Naive thymus-derived CD8-positive, alpha-beta T cell (primary cell): ENCODE measurements at places on chromosomes 12 and 14. TPM values are rescaled to one million over a fixed set of nuclear protein-coding genes. Genes with fewer than 3 reads are reported as not detected.
A peak's percentile ranks its signal among the peaks of the same experiment; 100 is the strongest.

WIF1 gene
- polyA plus RNA-seq = not detected

GRCh38 chr14:105062048-105062433 lies 3.2 kb downstream of the GPR132 start:
- H3K36me3 ChIP-seq = no peaks in the 10 kb centered on the region
- DNase-seq = no peak
- peak overlapping the region; percentile 95 for H3K27ac ChIP-seq
- H3K4me3 ChIP-seq = peak overlapping the region; percentile 92

DNA sequence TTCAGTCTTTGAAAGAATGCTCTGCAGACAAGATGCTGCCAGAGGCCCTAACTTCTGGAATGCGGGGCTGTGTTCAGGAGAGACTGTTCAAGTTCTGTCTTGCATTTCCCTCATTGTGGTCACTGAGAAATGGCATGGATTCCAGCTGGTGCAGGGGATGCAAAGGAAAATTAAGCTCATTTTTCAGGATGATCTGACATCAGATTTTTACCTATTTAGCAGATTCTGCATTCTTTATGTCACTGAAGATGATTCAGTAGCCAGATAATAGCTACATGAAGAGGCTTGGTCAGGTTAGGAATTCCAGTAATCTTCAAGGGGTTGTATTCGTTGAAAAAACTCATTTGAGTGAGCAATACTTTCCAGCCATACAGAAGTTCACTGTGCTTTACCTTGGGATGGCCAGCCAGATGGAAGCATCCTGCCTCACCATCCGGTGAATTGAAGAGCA lies 16.1 kb upstream of the MFAP5 start:
- DNase-seq = no peak
- peaks cover 9% of the 10 kb centered on the region for H3K4me1 ChIP-seq
- H3K27ac ChIP-seq = no peak overlapping the region
- no peaks in the 10 kb centered on the region for H3K27me3 ChIP-seq

- no peaks in the 10 kb centered on the region for H3K27me3 ChIP-seq
- H3K4me3 ChIP-seq = peak overlapping the region; percentile 5
- H3K4me1 ChIP-seq = peaks cover 27% of the 10 kb centered on the region
- peaks cover 3% of the 10 kb centered on the region for H3K36me3 ChIP-seq
- peak overlapping the region; percentile 33 for H3K27ac ChIP-seq
- DNase-seq = peak; percentile 47
Measured at GRCh38 chr12:8127138-8127537, 3.7 kb downstream of the CLEC4A start.

DNA sequence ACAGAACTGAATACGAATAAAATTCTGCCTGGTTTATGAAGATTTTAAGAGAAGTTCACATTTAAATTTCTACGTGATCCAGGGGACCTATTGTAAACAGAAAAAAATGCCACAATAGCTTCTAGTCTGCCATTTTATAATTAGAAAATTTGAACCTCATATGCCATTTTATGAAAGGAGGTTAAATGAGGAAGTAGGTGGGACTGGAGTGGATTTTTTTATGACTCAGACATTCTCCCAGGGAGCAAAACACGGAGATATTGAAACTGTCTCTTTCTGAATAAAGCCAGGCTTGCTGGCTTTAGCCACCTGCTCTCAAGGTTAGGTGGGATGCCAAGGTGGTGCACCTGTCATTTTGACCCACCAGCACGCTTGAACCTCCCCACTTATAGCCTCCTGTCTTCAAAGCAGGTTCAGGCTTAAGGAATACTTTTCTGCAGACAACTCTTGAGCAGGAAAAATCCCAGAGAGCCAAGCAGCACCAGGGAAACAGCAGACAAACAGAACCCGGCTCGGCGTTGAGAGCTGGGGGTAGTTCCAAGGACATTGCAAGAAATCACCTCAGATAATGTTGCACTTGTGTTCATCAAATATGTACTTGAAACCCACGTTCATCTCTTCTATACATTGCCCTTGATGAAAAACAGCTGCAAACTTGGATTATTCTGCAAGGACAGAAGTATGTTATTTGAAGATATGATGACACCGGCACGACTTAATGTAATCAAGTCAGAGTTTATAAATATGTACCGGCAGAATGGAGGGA lies 203.7 kb downstream of the PPM1H start:
- no peaks in the 10 kb centered on the region for H3K27me3 ChIP-seq
- H3K4me3 ChIP-seq = no peak overlapping the region
- peaks cover 3% of the 10 kb centered on the region for H3K4me1 ChIP-seq
- DNase-seq = no peak
- H3K36me3 ChIP-seq = no peaks in the 10 kb centered on the region

GRCh38 chr12:86744547-86745212 lies 488.5 kb upstream of the MGAT4C start:
- no peaks in the 10 kb centered on the region for H3K4me1 ChIP-seq
- H3K4me3 ChIP-seq = no peak overlapping the region
- no peaks in the 10 kb centered on the region for H3K36me3 ChIP-seq
- DNase-seq = no peak

ADCY6 gene
- not detected for polyA plus RNA-seq

SLC25A21 gene
- polyA plus RNA-seq = not detected

SLC17A8 gene
- not detected for polyA plus RNA-seq

DNA sequence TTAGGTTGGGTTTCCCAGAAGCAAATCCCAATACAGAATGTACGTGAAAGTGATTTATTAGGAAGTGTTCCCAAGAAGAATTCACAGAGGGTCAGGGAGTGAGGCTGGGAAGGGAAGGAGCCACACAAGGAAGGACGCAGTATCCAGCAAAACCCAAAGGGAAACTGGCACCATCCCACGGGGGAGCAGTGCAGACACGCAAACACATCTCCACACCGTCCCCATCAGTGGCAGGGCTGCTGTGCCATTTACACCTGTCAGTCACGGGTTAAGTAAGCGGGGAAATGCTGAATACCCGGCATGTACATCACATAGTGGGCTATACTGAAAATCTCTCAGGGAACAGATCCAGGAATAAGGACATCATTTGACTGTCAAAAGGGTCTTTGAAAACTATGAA lies 93.9 kb downstream of the SLC38A1 start:
- peaks cover 42% of the 10 kb centered on the region for H3K4me1 ChIP-seq
- no peak overlapping the region for H3K4me3 ChIP-seq
- H3K27ac ChIP-seq = no peak overlapping the region

LRRIQ1 gene
- polyA plus RNA-seq = not detected

DNA sequence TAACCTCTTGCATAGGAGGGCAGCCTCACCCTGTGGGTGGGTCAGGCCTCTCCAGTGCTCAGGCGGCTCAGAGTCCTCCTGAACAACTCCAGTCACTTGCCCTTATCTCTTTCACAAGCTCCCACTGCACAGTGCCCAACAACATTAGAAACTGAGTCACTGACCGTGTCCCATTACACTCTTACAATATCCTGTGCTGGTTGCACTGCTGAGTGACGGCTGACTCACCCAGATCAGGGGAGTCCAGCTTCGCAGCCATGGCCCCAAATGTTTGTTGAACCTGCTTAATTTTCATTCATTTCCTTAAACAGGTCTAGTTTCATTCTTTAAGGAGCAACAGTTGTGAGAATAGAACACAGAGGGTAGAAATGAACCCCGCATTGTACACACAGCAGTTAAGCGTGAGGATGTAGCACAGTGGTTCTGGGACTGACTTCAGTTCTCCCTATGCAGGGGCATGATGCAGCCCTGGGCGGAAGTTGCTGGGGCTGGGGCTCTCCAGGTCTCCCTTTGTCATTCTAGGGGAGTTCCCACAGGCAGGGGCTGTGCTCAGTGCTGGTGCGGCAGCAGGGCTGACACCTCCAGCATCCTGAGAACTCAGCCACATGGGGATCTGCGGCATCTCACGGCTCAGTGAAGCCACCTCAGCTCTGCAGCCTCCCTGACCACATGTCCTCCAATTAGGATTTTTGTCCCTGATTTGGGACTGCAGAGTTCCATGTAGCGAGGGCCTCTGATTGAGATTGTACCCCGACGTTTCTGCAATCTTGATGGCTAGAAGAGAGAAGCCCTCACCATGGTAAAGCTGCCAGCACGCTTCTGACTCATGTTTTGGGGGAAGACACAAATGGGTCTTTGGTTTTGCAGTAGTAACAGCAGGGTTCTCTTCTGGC lies 16.1 kb downstream of the GPR68 start:
- DNase-seq = peak; percentile 59
- no peaks in the 10 kb centered on the region for H3K36me3 ChIP-seq
- H3K27ac ChIP-seq = peak overlapping the region; percentile 49
- H3K4me1 ChIP-seq = peaks cover 78% of the 10 kb centered on the region

- no peak overlapping the region for H3K4me3 ChIP-seq
- peaks cover 18% of the 10 kb centered on the region for H3K27me3 ChIP-seq
- H3K27ac ChIP-seq = no peak overlapping the region
- H3K4me1 ChIP-seq = no peaks in the 10 kb centered on the region
- no peak for DNase-seq
Measured at GRCh38 chr14:100747021-100747586, 20.4 kb downstream of the DLK1 start.

DNA sequence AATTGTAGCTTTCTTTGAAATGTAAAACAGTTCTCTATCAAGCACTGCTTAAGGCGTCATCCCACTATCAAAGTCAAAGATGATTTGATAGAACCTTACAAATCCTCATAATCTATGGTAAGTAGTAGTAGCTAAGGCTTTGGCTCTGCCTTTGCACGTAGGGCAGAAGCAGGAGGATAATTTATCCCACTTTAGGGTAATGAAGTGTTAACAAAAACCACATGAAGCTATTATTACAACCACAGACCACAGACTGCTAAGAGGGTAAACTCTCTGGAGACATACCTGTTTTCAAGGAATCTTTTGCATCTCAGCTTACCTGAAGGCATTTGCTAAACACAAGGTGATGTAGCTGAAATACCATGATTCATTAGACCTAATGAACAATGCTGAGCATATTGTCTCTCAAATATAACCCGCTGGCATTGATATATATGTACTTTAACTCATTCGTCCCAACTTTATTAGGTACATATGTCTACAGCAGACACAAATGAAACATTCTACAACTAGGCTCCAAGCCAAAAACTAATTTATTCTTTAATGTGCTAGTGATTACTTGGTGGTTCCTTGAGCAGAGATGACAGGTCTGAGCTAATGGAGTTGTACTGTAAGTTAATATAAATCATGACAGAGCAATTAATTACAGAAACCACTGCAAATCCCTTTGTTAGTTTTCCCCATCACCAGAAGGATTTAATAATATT lies 368.8 kb downstream of the ETNK1 start:
- H3K27me3 ChIP-seq = no peaks in the 10 kb centered on the region
- no peak overlapping the region for H3K4me3 ChIP-seq
- no peak for DNase-seq
- H3K27ac ChIP-seq = no peak overlapping the region

DNA sequence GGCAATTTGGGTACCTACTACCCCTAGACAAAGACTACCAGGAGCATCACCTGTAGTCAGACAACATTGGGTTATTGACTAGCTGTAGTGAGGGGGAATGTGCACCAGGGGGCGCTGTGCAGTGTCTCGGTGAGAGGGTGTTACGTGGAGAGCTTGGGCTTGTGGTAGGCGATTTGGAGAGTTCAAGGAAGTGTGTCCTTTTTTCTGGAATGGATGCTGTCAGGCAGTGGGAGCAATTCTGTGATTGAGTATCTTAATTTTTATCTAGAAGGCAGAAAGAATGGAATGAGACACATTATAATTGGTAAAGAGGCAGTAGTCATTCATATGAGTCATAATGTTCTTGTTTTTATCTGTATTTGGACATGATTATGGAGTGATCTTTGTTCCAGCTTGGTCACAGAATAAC lies 187.7 kb downstream of the GALC start:
- H3K4me3 ChIP-seq = no peak overlapping the region
- H3K27me3 ChIP-seq = peaks cover 29% of the 10 kb centered on the region
- H3K36me3 ChIP-seq = no peaks in the 10 kb centered on the region
- peak; percentile 9 for DNase-seq
- no peak overlapping the region for H3K27ac ChIP-seq

DNA sequence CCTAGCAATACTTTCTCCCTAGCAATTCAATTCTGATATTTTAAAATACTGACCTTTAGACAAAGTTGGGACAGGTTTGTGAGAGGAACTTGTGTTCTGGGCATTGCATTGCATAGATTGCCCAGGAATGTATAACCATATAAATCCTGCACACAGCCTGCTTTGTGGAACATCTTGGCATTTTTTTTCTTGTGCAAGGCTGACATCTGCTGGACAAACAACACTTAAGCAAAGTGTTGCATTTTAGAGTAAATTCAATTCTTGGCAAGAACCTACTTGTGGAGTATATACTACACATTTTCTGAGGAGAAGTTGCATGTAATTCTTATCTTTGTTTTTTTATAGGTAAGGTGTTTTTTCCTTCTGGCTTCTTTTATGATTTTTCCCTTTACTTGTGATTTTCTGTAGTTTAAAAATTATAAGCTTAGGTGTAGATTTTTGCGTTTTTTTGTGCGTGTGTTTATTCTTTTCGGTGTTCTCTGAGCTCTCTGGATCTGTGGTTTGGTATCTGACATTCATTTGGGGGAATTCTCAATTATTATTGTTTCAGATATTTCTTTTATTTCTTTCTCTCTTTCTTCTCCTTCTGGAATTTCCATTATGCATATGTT lies 26.4 kb downstream of the TESPA1 start:
- peak; percentile 64 for DNase-seq
- peaks cover 25% of the 10 kb centered on the region for H3K36me3 ChIP-seq
- H3K27ac ChIP-seq = peak overlapping the region; percentile 36

- peak overlapping the region; percentile 99 for H3K27ac ChIP-seq
- no peaks in the 10 kb centered on the region for H3K27me3 ChIP-seq
- H3K4me1 ChIP-seq = peaks cover 55% of the 10 kb centered on the region
- H3K36me3 ChIP-seq = peaks cover 93% of the 10 kb centered on the region
Measured at GRCh38 chr14:22539831-22540230, 49.2 kb downstream of the DAD1 start.

- H3K27me3 ChIP-seq = peaks cover 14% of the 10 kb centered on the region
- no peaks in the 10 kb centered on the region for H3K36me3 ChIP-seq
- H3K4me3 ChIP-seq = peak overlapping the region; percentile 81
- DNase-seq = no peak
- no peak overlapping the region for H3K27ac ChIP-seq
- H3K4me1 ChIP-seq = peaks cover 17% of the 10 kb centered on the region
Measured at GRCh38 chr12:51592034-51592705, 1.1 kb downstream of the SCN8A start.

- no peaks in the 10 kb centered on the region for H3K4me1 ChIP-seq
- no peaks in the 10 kb centered on the region for H3K27me3 ChIP-seq
- no peak for DNase-seq
- no peaks in the 10 kb centered on the region for H3K36me3 ChIP-seq
Measured at GRCh38 chr12:30257618-30258017, 438.1 kb downstream of the IPO8 start.

FAM177A1 gene
- 59.8 TPM for polyA plus RNA-seq

GRCh38 chr12:111532751-111533150 lies 66.4 kb downstream of the ATXN2 start:
- no peaks in the 10 kb centered on the region for H3K27me3 ChIP-seq
- peaks cover 3% of the 10 kb centered on the region for H3K4me1 ChIP-seq
- H3K27ac ChIP-seq = no peak overlapping the region
- H3K4me3 ChIP-seq = no peak overlapping the region
- DNase-seq = no peak

OVCH1 gene
- polyA plus RNA-seq = not detected

GRCh38 chr12:693934-694533 lies 30.8 kb upstream of the NINJ2 start:
- peak overlapping the region; percentile 34 for H3K27ac ChIP-seq
- H3K27me3 ChIP-seq = no peaks in the 10 kb centered on the region
- H3K36me3 ChIP-seq = no peaks in the 10 kb centered on the region
- H3K4me3 ChIP-seq = no peak overlapping the region
- DNase-seq = no peak

TAS2R46 gene
- polyA plus RNA-seq = not detected
